MCF 10A (cell line): ENCODE measurements at places on chromosomes 11 and 22.
A peak's percentile ranks its signal among the peaks of the same experiment; 100 is the strongest.

GRCh38 chr11:95459291-95460042 is 228.5 kb upstream of the SESN3 start:
- H3K27ac ChIP-seq = no peak overlapping the region
- no peaks in the 10 kb centered on the region for H3K4me1 ChIP-seq
- peak; percentile 6 for DNase-seq
- H3K27me3 ChIP-seq = no peaks in the 10 kb centered on the region
- H3K36me3 ChIP-seq = no peaks in the 10 kb centered on the region

DNA sequence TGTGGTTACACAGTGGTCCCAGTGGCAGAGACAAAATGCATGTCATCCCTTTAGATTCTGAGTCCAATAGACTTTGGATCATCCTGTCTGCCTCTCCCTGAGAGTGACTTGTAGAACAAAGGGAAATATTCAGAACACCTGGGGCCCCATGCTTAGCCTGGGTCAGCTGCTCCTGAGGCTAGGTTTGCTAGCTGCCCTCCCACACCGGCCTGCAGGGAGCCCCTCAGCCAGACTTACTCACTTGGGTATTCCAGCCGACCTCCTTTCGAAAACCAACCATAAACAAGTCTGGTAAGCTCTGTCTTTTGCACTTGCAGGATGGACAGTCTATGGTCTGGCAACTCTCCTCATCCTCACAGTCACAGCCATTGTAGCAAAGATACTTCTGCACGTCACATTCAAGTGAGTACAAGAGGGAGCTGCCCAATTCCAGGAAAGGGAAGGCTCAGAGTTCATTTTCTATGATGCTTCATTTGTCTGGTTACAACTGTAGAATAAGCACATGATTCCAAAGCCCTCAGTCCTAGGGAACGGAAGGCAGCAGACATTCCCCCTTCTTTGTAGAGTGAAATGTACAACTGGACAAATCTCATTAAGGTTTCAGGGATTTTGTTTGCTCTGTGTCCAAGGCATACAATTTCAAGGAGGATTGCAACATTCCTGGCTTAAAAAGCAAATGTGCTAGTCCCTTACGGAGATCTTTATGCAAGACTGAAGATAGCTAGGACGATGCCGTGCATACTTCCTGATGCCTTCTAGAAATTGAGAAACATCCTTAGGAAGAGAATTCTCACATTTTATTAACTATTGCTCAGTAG is 65.5 kb upstream of the EMID1 start:
- H3K4me3 ChIP-seq = no peak overlapping the region
- H3K4me1 ChIP-seq = no peaks in the 10 kb centered on the region
- H3K36me3 ChIP-seq = peaks cover 12% of the 10 kb centered on the region
- no peak overlapping the region for H3K27ac ChIP-seq

DNA sequence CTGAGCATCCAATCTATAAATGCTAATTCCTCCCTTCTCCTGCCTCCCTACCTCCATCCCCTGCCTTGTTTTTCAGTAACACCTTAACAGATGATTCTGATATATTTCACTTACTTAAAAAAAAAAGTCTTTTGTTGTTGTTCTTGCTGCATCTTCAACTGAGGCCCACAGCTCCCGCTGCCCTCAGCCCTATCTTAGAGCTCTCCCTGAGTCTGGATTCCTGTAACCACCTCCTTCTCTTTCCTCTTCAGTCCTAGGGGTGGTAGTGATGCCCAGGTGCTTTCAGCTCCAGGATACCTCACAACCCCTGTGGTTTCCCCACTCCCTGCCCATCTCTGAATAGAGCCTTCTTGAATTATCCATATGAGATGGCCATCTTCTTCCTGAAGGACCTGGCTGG is 3.7 kb upstream of the KCNE3 start:
- H3K27me3 ChIP-seq = no peaks in the 10 kb centered on the region
- no peaks in the 10 kb centered on the region for H3K36me3 ChIP-seq
- H3K4me1 ChIP-seq = no peaks in the 10 kb centered on the region
- DNase-seq = no peak
- H3K4me3 ChIP-seq = no peak overlapping the region

DNA sequence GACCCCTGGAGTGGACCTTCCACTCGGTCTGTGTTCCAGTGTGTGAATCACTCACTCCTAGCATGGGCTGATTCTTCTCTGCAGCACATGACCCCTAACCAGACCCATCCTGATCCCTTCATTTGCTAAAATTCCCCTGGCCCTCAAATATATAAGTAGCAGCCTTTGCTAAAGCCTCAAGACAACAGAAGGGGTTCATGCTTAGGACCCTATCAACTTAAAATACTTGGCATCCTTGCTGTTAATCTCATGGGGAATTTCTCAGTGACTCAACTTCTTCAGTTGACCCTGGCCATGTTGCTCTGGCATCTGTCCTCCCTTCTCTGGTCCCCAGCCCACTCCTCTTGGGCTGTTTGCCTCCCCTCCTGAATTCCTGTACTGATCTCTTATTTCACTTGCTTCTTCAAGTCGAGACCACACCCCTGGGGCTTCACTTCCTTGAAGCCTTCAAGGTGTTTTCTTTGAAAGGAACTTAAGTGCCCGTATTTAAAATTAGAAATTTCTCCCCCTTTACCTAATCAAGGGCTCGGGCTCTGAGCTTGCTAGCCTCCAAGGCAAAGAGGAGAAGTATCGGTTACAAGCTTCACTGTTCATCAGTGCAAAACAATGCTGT is 23.6 kb downstream of the NNMT start:
- no peaks in the 10 kb centered on the region for H3K27me3 ChIP-seq
- peaks cover 21% of the 10 kb centered on the region for H3K4me1 ChIP-seq
- no peak for DNase-seq
- H3K27ac ChIP-seq = no peak overlapping the region
- H3K4me3 ChIP-seq = no peak overlapping the region

- no peaks in the 10 kb centered on the region for H3K36me3 ChIP-seq
- no peak overlapping the region for H3K27ac ChIP-seq
- peak; percentile 16 for DNase-seq
Measured at GRCh38 chr11:121367001-121367843, 74.7 kb downstream of the SC5D start.

- no peaks in the 10 kb centered on the region for H3K36me3 ChIP-seq
- H3K27ac ChIP-seq = no peak overlapping the region
- no peak overlapping the region for H3K4me3 ChIP-seq
- no peaks in the 10 kb centered on the region for H3K27me3 ChIP-seq
- peaks cover 8% of the 10 kb centered on the region for H3K4me1 ChIP-seq
- no peak for DNase-seq
Measured at GRCh38 chr11:37115963-37116362, 517.9 kb upstream of the RAG2 start.

GRCh38 chr11:78841456-78842060 is 266.9 kb upstream of the NARS2 start:
- peak; percentile 92 for DNase-seq
- H3K36me3 ChIP-seq = peaks cover 6% of the 10 kb centered on the region
- no peaks in the 10 kb centered on the region for H3K27me3 ChIP-seq
- H3K27ac ChIP-seq = peak overlapping the region; percentile 1
- H3K4me3 ChIP-seq = no peak overlapping the region

DNA sequence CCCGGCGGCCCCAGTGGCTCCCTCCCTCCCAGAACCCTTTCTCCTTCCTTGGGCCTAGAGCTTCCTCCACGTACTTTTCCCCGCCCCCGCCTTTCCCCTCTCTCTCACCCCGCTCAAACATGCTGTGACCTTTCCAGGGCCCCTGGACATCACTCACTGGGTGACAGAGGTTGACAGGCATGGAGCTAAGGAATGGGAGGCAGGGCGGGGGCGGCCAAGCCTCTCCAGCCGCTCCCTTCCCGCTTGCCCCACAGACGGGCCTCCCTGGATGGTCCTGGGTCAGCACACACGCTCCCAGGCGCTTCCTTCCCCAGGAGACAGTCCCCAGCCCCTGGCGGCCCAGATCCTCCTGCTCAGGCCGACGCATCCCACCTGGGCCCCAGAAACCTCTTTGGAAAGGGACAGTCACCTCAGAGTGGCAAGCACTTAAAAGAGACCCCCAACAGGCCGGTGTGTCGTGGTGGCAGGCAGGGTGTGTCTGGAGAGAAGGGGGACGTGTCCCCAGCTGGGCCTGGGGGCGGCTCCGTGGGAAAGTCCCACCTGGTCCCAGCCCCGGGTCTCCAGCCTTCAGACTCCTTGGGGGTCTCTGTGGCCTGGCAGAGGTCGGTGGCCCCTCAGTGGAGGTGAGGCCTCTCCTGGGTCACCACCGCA is 8.8 kb downstream of the H19 start:
- no peak overlapping the region for H3K27ac ChIP-seq
- no peaks in the 10 kb centered on the region for H3K4me1 ChIP-seq
- H3K36me3 ChIP-seq = no peaks in the 10 kb centered on the region

GRCh38 chr11:84993386-84993785 is 633.8 kb downstream of the DLG2 start:
- H3K4me3 ChIP-seq = no peak overlapping the region
- DNase-seq = no peak
- no peaks in the 10 kb centered on the region for H3K36me3 ChIP-seq

DNA sequence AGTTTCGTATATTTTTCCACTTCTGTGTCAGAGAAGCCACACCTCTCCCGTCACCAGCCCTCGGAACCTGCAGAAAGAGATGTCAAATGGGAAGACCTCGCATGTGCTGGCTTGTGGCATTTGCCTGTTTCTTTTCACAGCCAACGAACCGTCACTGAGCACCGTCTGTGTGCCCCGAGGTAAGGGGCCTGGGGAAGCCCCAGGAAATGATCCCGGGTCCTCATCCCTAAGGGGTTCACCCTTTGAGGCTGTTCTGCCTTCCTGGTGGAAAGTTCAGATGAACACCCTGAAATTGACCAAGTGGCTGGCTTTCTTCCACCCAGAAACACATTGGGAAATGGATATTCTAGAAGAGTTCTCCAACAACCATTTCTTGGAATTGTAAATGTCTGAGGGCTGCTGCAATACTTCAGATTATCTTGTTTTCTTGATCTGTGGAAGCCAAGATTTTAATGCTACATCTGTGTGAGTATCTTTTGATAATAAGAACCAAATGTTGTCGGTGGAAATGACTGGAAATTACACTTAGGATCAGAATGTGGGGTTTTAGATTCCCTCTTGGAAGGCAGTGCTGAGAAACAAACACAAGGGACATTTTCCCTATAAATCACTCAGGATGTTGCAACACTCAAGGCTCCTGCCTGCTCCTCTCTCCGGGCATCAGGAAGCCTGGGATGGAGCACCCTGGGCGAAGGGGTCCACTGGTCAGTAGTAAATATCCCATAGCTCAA is 37.6 kb downstream of the RIBC2 start:
- H3K36me3 ChIP-seq = no peaks in the 10 kb centered on the region
- H3K27ac ChIP-seq = no peak overlapping the region
- no peak overlapping the region for H3K4me3 ChIP-seq
- H3K4me1 ChIP-seq = peaks cover 6% of the 10 kb centered on the region
- no peaks in the 10 kb centered on the region for H3K27me3 ChIP-seq

DNA sequence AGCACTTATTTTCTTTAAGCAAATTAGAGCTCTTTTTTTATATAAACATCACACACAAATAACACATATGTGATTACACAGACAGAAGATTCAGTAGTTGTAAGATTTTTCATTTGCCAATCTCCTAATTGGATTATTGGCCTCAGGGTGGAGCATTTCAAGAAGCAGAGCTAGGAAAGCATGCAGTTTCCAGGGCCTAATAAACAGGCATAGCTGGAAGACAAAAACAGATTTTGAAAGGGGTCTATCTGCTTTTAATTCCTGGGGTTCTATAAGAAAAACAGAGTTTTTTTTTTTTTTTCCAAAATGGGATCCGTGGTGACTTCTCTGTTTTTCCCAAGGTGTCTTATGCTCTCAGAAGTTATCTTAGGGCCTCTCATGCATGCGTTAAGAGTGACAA is 7.6 kb upstream of the FOLR3 start:
- no peaks in the 10 kb centered on the region for H3K4me1 ChIP-seq
- no peak overlapping the region for H3K27ac ChIP-seq
- H3K4me3 ChIP-seq = no peak overlapping the region

- H3K4me3 ChIP-seq = no peak overlapping the region
- no peaks in the 10 kb centered on the region for H3K36me3 ChIP-seq
- no peak overlapping the region for H3K27ac ChIP-seq
Measured at GRCh38 chr11:111045407-111045803, 200.1 kb upstream of the POU2AF2 start.

GRCh38 chr11:95453616-95454171 is 222.7 kb upstream of the SESN3 start:
- no peaks in the 10 kb centered on the region for H3K27me3 ChIP-seq
- peak; percentile 45 for DNase-seq
- H3K36me3 ChIP-seq = no peaks in the 10 kb centered on the region
- no peak overlapping the region for H3K4me3 ChIP-seq
- peaks cover 14% of the 10 kb centered on the region for H3K4me1 ChIP-seq

DNA sequence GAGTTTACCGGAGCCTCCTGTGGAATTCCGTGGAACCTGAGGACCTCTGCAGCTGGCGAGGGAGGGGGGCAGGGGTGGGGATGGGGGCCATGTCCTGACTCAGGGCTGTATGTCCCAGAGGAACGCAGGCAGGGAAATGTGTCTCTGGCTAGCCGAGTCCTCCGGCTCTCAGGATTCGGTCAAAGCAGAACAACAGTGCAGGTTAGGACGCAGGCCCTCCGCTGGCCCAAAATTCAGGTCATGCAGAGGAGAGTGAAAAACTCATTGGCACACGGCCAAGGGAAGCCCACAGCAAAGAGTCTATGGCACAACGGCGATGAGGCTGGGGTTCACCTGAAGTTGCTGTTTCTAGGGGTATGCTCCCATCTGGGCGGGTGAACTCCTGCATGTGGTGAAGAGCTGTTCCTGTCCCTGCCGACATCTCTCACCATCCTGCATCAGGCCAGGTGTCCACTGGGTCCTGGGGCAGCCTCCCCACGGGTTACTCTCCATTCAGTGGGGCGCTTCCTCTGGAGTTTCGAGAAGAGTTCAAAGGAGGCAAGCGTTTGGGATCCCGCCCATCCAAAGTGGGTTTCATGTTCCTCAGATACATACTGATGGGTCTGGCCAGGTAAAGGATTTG is 1055.3 kb downstream of the BRD1 start:
- no peaks in the 10 kb centered on the region for H3K36me3 ChIP-seq
- no peaks in the 10 kb centered on the region for H3K4me1 ChIP-seq
- no peak overlapping the region for H3K4me3 ChIP-seq
- no peak overlapping the region for H3K27ac ChIP-seq
- DNase-seq = no peak

DNA sequence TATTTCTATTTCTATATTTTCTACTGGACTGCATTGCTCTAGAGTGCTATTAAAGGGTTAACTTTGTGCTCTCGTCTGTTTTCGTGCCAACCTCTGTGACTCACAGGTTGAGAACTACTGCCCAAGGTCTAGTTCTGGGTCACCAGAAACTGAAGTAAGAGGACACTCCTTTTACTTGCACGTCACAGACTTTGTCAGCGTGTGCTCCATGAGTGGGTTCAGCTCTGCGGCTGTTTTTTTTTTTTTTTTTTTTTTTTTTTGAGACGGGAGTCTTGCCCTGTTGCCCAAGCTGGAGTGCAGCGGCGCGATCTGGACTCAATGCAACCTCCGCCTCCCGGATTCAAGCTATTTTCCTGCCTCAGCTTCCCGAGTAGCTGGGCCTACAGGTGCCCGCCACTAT is 49.8 kb downstream of the CLMP start:
- peak overlapping the region; percentile 72 for H3K27ac ChIP-seq
- H3K36me3 ChIP-seq = no peaks in the 10 kb centered on the region
- H3K4me3 ChIP-seq = peak overlapping the region; percentile 57
- H3K27me3 ChIP-seq = no peaks in the 10 kb centered on the region
- H3K4me1 ChIP-seq = peaks cover 27% of the 10 kb centered on the region
